CD4-positive, alpha-beta T cell treated with Interferon alpha-2 for 1 hour (primary cell): ENCODE measurements at places on chromosomes 5 and 9.

- DNase-seq: no peak
Measured at GRCh38 chr5:30736669-30737068, 456.8 kb upstream of the CDH6 start.

GRCh38 chr5:13993926-13994325 lies 49.4 kb upstream of the DNAH5 start:
- DNase-seq: no peak

GRCh38 chr5:30874241-30875034 lies 319.0 kb upstream of the CDH6 start:
- no peak for DNase-seq

DNA sequence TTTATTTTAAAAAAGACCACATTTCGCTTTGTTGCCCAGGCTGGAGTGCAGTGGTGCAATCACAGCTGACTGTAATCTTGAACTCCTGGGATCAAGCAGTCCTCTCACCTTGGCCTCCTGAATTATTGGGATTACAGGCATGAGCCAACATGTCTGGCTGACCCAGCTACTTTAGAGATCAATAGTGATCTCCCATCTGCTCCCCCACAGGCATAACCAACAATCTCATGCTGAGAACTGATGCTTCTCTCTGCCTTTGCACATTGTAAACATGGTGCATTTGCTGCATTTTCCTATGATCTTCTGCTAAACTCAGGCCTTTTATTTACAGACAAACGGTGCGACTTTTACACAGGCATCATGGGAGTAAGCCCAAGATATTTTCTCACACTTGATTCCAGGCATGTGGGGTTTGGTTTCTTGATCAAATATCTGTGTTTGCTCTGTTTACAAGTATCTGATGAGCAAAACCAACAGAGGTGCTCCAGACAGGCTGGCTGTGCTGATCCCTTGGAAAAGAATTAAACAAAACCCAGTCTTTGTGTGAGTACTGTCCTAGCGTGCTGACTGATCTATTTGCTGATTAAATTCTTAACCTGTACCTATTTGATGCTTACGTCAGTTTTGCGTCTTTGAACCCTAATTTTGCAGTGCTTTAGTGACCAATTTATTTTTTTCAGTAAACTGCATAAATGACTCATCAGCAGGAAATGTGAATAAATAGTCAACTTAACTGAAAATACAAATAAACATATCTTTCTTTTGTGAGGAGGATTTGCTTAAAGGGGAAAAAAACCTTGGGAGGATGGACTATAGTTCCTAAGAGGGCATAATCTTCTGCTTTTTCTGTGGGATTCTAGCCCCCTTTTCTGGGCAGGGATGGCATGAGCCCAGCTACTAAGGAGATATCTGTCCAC lies 191.7 kb upstream of the NR3C1 start:
- DNase-seq: no peak
